ENCODE measurements at places on chromosomes 4 and X. TPM values are rescaled to one million over a fixed set of nuclear protein-coding genes. Genes with fewer than 3 reads are reported as not detected.

DNA sequence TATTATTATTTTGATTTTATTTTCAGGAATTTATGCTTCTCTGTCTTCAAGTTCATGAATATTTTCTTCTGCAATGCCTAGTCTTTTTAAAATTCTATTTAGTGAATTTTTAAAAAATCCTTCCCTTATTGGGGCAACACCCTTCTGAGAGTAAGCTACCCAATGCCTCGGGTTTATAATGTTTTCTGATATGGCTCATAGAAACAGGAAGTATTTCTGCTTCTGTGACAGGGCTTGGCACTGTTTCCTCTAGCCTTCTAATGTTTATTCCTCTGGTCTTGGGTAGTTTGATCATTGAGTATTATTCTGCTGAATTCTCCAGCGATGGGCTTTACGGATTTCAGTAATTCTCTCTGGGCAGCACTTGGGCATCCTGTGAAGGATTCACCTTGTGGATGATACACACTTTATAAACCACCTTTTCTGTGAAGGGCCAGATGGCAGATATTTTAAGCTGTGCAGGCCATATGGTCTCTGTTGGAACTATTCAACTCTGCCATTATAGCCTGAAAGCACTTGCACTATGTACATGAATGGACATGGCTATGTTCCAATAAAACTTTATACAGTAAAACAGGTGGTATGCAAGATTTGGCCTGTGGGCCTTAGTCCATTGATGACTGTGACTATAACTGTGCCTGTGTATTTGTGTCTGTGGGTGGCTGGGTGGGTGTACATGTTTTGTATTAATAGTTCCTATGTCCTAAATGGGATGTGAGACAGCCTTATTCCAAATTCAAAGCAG is 95.9 kb upstream of the FAT1 start:
- H3K36me3 ChIP-seq, result no peaks in the 10 kb centered on the region
- no peaks in the 10 kb centered on the region for H3K4me1 ChIP-seq
- H3K27ac ChIP-seq, result no peak overlapping the region
- DNase-seq, result no peak

DNA sequence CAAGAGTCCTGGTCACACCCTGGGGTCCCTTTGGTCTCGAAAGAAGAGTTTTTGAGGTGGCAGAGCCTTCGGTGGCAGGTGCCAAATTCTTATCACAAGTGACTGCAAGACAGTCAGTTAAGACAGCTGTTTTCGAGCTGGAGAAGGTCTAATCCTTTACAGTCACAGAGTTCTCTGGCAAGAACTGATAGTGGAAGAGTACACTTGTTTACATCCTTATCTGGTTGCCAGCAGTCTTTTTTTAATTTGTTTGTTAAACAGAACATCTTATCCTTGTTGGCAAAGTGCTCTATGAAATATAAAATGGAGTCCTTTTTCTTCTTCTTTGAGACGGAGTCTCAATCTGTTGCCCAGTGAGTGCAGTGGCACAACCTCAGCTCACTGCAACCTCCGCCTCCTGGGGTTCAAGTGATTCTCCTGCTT is 50.4 kb upstream of the ELOVL6 start:
- H3K4me1 ChIP-seq, result no peaks in the 10 kb centered on the region
- no peak overlapping the region for H3K27ac ChIP-seq
- no peaks in the 10 kb centered on the region for H3K27me3 ChIP-seq

DOK7 gene
- 8.5 TPM for polyA plus RNA-seq

PCDH18 gene
- polyA plus RNA-seq, result 39.0 TPM

HEPH gene
- polyA plus RNA-seq, result 200 TPM

KCNE5 gene
- polyA plus RNA-seq, result 0.79 TPM

Measured in large intestine (tissue), 12 donors.